Smooth muscle cell of the umbilical artery (primary cell): ENCODE measurements at places on chromosomes 2 and 18. TPM values are rescaled to one million over a fixed set of nuclear protein-coding genes. Genes with fewer than 3 reads are reported as not detected.

KCNK3 gene
- 0.30 and 0.46 TPM in 2 replicates for total RNA-seq

NGEF gene
- 0.30 and 3.4 TPM in 2 replicates for total RNA-seq

CAPN14 gene
- under 0.01 and 0.14 TPM in 2 replicates for total RNA-seq

MROH2A gene
- total RNA-seq = not detected in 2 replicates

ARHGEF4 gene
- 7.1 and 7.4 TPM in 2 replicates for total RNA-seq
